Stimulated activated CD4-positive, alpha-beta T cell treated with anti-CD3 and anti-CD28 coated beads, Interleukin-1b, Interleukin-23, amount 100 ng/mL, for 1 hour (primary cell): ENCODE measurements at places on chromosomes 3 and 15.

DNA sequence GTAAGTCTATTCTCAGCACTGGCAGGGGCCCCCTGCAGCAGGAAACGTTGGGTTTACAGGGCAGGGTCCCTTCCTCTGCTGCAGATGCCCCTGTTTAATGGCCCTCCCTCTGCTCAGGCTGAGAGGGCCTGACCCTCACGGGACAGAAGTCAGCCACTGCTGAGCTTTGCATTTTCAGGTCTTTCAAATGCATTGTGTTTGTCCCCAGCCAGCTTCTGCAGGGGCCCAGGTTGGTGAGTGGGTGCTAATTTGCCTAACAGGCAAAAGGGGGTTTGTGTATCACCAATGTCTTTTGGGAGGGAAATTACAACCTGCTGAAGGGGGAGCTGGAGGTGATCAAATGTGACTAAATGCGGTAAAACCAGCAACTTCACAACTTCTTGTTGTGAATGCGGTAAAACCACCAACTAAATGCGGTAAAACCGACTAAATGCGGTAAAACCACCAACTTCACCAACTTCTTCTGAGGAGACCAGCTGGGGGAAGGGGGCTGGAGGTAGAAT lies 44.8 kb upstream of the UBE2E1 start:
- no peak for DNase-seq

- DNase-seq = no peak
Measured at GRCh38 chr15:33587773-33588172, 277.0 kb downstream of the RYR3 start.

DNA sequence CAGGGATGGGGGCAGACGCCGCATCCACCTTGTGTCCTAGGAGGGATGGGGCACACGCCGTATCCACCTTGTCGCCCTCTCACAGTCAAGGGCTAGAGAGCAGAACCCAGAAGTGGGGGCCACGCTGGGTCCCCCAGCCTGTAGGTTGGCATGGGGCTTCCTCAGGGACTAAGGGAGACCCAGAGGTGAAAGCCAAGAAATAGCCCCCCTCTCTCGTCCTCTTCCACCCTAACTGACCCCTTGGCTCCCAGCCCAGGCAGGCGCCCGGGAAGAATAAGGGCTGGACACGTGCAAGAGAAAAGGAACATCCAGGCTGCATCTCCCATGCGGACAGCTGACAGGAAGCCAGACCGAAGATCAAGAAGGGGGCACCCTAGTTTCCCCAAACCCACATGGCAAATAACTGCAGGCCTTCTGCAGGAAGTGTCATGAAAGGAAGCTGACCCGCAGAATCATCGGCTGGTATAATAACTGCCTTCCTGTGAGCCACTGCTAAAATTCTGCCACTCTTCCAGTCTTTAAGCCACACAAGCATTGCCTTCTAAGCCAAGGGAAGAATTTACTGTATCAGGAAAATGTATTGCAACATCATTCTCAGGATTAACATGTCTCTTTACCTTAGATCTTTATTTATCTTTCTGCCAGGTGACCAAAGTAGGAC lies 38.5 kb upstream of the TFRC start:
- no peak for DNase-seq

DNA sequence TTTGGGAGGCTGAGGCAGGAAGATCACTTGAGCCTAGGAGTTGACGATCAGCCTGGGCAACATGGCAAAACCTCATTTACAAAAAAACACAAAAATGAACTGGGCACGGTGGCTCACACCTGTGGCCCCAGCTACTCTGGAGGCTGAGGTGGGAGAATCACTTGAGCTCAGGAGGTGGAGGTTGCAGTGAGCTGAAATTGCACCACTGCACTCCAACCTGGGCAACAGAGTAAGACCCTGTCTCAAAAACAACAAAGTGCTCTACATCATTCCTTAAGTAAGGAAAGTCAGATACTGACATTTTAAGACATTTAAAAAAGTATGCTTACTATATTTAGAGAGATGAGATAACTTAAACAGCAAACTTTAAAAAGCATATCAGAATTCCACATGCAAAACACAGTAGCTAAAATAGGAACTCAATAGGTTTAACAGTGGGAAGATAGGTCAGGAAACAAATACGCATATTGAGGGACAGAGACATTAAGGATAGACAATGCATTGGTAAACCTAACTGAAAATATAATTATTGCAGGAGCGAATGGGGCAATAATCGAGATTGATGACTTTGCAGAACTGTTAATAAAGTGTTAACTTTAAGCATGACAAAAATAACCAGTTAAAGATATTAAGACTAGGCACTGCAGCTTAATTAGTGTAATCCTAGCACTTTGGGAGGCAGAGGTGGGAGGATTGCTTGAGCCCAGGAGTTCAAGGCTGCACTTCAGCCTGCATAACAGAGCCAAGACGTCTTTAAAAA lies 32.1 kb downstream of the MORF4L1 start:
- no peak for DNase-seq

DNA sequence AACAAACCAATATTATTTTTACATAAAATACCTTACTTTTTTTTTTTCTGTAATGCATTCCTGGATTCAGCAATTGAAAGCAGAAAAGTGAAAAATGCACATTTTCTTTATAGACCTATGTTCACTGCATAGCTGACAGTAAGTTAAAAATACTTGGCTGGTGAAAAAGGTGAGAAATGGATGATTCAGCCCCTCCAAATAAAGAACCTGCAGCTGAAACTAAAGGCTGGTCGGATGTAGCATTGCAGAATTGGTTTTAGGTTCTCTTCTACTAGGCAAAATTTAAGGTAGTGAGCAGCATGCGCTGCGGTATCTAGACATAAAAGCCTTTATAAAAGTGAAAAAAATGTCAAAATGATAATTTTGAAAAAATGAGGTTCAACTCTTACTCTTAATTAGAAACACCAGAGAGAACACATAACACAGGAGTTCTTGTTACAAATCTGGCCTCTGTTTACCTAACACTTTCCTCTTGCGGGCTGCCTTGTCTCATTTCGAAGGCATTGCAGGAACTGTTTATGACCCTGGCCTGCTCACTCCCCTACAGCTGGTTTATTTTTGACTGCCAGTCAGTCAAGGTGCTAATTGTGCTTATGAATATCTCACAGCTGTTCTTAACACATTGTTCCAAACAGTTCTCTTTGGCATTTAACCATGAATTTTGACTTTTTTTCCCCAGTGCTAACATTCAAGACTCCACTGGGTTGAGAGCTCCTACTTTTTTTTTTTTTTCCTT lies 455.4 kb upstream of the TBL1XR1 start:
- no peak for DNase-seq

- peak; percentile 60 for DNase-seq
Measured at GRCh38 chr15:66862940-66863335, 160.9 kb downstream of the SMAD6 start.

- no peak for DNase-seq
Measured at GRCh38 chr3:165439765-165440164, 243.6 kb upstream of the SLITRK3 start.
